ENCODE measurements at places on chromosomes 1 and 21. TPM values are rescaled to one million over a fixed set of nuclear protein-coding genes. Genes with fewer than 3 reads are reported as not detected.

The SUSD4 gene
- polyA plus RNA-seq = 35.6 TPM

The ZNF362 gene
- polyA plus RNA-seq = 12.6 TPM

The SPOCD1 gene
- 0.95 TPM for polyA plus RNA-seq

The SMCP gene
- polyA plus RNA-seq = not detected

The LCE6A gene
- polyA plus RNA-seq = not detected

The BLACAT1 gene
- polyA plus RNA-seq = not detected

The CLCA1 gene
- polyA plus RNA-seq = 0.15 TPM

The UMODL1 gene
- polyA plus RNA-seq = not detected

The ABCG1 gene
- polyA plus RNA-seq = 3.1 TPM

The INAVA gene
- polyA plus RNA-seq = 75.3 TPM

The LMX1A gene
- not detected for polyA plus RNA-seq

The CNIH3 gene
- polyA plus RNA-seq = 1.4 TPM

The ERG gene
- 5.5 TPM for polyA plus RNA-seq

The TBX15 gene
- not detected for polyA plus RNA-seq

The STIL gene
- polyA plus RNA-seq = 1.00 TPM

The SH3BGR gene
- polyA plus RNA-seq = 10.6 TPM

The IGSF3 gene
- 2.7 TPM for polyA plus RNA-seq

The CNR2 gene
- not detected for polyA plus RNA-seq

The NBPF6 gene
- polyA plus RNA-seq = not detected

The ZFP69B gene
- 0.92 TPM for polyA plus RNA-seq

The TSSK3 gene
- 0.43 TPM for polyA plus RNA-seq

The GJA9 gene
- not detected for polyA plus RNA-seq

The ALG14 gene
- 1.1 TPM for polyA plus RNA-seq

The GTF2B gene
- polyA plus RNA-seq = 40.9 TPM

The ESRRG gene
- 22.1 TPM for polyA plus RNA-seq

The GOLPH3L gene
- polyA plus RNA-seq = 13.2 TPM

The GIPC2 gene
- polyA plus RNA-seq = 5.8 TPM

The KCNAB2 gene
- 2.4 TPM for polyA plus RNA-seq

The LCE1E gene
- polyA plus RNA-seq = not detected

The LRRC42 gene
- 17.3 TPM for polyA plus RNA-seq

The HENMT1 gene
- polyA plus RNA-seq = 2.9 TPM

The KRTAP11-1 gene
- not detected for polyA plus RNA-seq

The C1orf185 gene
- not detected for polyA plus RNA-seq

The APOBEC4 gene
- polyA plus RNA-seq = not detected

The KCNE2 gene
- polyA plus RNA-seq = 240 TPM

The OLFML3 gene
- polyA plus RNA-seq = 23.1 TPM

The RWDD3 gene
- polyA plus RNA-seq = 19.3 TPM

The GRIK1 gene
- polyA plus RNA-seq = not detected

The CATSPER4 gene
- polyA plus RNA-seq = not detected

The ADAMTS5 gene
- polyA plus RNA-seq = 2.4 TPM

The AMY2A gene
- polyA plus RNA-seq = 0.13 TPM

The SRSF11 gene
- 42.8 TPM for polyA plus RNA-seq

The CACNA1S gene
- polyA plus RNA-seq = not detected

The FMO5 gene
- 29.8 TPM for polyA plus RNA-seq

The SLAMF9 gene
- polyA plus RNA-seq = not detected

The FAM151A gene
- 0.25 TPM for polyA plus RNA-seq

The KRTAP12-2 gene
- polyA plus RNA-seq = not detected

The PLA2G4A gene
- polyA plus RNA-seq = 3.6 TPM

The LRRC53 gene
- polyA plus RNA-seq = not detected

The PCAT6 gene
- 3.9 TPM for polyA plus RNA-seq

The NOTCH2NLA gene
- polyA plus RNA-seq = 14.5 TPM

The MYOG gene
- polyA plus RNA-seq = not detected

The BEND5 gene
- 2.7 TPM for polyA plus RNA-seq

The MSH4 gene
- not detected for polyA plus RNA-seq

The ARHGEF16 gene
- polyA plus RNA-seq = 28.4 TPM
